Fibroblast of skin of back (primary cell): ENCODE measurements at places on chromosomes 4 and X.

GRCh38 chrX:136477026-136477425 is 10.7 kb upstream of the BRS3 start:
- no peak for DNase-seq

- DNase-seq: peak; percentile 20
Measured at GRCh38 chr4:45155081-45155777, 428.9 kb upstream of the GNPDA2 start.

GRCh38 chrX:3712870-3713224 is 602 bp downstream of the PRKX start:
- no peak for DNase-seq

- DNase-seq: no peak
Measured at GRCh38 chr4:110381784-110382183, 94.2 kb upstream of the ENPEP start.

GRCh38 chrX:47174846-47175587 is 18.6 kb upstream of the UBA1 start:
- DNase-seq: no peak

DNA sequence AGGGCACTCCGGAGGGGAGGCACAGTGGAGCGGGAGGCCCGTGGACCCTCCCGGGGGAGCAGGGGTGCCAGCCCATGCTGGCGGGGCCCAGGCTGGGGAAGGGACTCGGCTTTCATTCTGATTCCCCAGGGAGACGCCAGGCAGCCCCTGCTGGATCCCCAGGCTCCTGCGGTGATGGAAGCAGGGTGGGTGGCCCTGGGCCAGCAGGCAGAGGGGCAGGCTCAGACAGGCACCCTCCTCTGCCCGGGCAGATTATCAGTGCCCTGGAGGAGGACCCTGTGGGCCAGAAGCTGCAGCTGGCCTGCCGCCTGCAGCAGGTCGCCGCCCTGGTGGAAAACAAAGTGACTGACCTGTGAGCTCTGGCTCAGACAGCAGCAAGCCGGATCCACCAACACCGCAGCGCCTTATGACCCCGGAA is 2.1 kb upstream of the SRPK3 start:
- no peak for DNase-seq

- no peak for DNase-seq
Measured at GRCh38 chr4:108533245-108533844, 87.0 kb upstream of the RPL34 start.

DNA sequence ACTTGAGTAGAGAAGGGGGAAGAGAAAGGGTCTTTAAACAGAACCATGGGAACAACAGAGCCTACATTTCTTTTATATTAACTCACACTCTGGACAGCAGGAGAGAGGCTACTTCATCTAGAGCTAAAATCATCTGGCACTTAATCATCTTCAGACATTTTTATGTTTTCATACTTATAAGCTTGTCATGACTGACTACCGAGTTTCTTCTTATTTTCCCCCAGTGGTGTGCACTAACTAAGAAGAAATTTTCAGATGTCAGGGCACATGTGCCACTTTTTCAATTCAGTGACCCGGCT is 11.8 kb upstream of the RTL5 start:
- DNase-seq: peak; percentile 10

DNA sequence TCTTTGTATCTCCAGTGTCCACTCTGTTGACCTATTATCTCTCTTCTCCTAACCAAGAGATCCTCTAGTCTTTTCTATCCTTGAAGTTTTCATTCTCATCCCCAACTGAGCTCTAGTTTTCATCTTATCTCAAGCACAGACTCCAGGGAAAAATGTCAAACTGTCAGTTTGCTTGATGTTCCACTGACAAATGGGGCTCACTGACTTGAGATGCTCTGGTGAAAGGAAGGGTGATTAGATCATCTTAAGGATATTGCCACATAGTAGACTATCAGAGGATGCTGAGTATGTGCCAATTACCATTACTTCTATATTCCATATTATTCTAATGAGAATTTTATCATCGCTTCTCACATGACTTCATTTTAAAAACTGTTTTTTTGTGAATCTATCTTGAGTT is 2008.2 kb downstream of the ARAP2 start:
- no peak for DNase-seq
